ENCODE measurements at places on chromosomes 11 and 22. TPM values are rescaled to one million over a fixed set of nuclear protein-coding genes. Genes with fewer than 3 reads are reported as not detected.

The SYT8 gene
- total RNA-seq, result under 0.01 TPM

The TRIM6 gene
- total RNA-seq, result 3.9 TPM

The BIRC3 gene
- total RNA-seq, result 1.7 TPM

The PHF21B gene
- not detected for total RNA-seq

The FGF3 gene
- not detected for total RNA-seq

The KDELR3 gene
- total RNA-seq, result 32.9 TPM

The TRIM49 gene
- total RNA-seq, result not detected

The MIOX gene
- 0.13 TPM for total RNA-seq

The RGL4 gene
- total RNA-seq, result not detected

The RTN4RL2 gene
- 0.13 TPM for total RNA-seq

The NXPE4 gene
- total RNA-seq, result not detected

Measured in dermis microvascular lymphatic vessel endothelial cell (primary cell).